HCT116 (cell line): ENCODE measurements at places on chromosomes 12 and 14.

DNA sequence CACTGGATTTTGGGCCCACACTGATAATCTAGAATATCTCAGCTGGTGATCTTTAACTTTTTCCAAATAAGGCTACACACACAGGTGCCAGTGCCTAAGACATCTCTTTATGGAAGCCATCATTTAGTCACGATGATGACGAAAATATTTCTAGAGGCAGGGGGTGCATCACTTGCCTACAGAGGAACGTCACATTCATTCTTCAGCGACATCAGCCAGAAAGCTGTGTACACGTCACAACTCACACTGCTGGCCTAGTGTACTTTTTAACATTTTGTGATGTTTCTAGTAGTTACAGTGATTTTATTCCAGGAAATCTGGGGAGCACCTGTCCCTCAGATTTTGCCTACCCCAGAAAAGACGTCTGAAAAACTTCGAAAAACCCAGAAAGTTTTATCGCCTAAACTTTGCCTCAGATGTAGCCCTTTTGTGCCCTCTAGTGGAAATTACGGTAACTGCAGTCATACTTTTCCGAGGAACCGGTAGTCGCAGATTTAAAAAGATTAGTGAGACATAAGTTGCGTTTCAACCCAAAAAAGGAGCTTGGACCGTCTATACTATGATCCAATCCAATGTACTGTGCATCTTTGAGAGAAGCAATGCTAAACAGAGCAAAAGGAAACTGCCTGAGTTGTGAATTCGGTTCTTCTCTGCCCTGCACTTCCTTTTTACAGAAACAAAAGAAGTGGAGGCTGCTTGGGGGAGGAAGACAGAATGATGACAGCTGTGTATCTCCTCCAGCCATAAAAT, 64.3 kb upstream of the STON2 start:
- peak; percentile 40 for DNase-seq

GRCh38 chr12:116416166-116416565, 138.7 kb upstream of the MED13L start:
- DNase-seq = no peak

GRCh38 chr12:3224530-3224903, 147.3 kb downstream of the TSPAN9 start:
- DNase-seq = no peak

- no peak for DNase-seq
Measured at GRCh38 chr12:28536088-28536487, 345.8 kb downstream of the CCDC91 start.

DNA sequence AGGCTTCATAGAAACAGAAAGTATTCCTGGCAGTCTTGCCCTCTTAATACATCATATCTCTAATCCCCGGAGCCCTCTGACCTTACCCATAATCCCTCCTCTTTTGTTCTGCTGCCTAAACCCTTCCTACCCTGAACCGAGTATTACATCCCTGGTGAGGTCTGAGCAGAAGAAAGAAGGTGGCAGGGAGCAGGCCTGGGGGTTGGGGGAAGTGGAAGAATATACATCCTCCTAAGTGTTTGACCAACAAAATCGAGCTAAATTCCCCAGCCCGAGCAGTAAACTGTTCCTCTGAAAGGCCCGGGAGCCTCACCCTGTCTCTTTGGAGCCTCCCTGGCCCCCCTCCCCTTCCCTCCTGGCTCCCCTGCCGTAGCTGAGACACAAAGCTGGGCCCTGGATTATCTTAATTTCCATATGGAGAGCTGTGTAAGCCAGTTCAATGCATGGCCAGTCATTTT, 192.6 kb upstream of the LHX5 start:
- no peak for DNase-seq

- no peak for DNase-seq
Measured at GRCh38 chr12:132430838-132431774, 58.8 kb upstream of the FBRSL1 start.
